ENCODE measurements at places on chromosomes 16 and 17.

GRCh38 chr17:9645851-9646545 lies 681 bp downstream of the USP43 start:
- DNase-seq, result peak; percentile 0

GRCh38 chr16:56610017-56610608 lies 1.7 kb downstream of the MT2A start:
- DNase-seq, result no peak

DNA sequence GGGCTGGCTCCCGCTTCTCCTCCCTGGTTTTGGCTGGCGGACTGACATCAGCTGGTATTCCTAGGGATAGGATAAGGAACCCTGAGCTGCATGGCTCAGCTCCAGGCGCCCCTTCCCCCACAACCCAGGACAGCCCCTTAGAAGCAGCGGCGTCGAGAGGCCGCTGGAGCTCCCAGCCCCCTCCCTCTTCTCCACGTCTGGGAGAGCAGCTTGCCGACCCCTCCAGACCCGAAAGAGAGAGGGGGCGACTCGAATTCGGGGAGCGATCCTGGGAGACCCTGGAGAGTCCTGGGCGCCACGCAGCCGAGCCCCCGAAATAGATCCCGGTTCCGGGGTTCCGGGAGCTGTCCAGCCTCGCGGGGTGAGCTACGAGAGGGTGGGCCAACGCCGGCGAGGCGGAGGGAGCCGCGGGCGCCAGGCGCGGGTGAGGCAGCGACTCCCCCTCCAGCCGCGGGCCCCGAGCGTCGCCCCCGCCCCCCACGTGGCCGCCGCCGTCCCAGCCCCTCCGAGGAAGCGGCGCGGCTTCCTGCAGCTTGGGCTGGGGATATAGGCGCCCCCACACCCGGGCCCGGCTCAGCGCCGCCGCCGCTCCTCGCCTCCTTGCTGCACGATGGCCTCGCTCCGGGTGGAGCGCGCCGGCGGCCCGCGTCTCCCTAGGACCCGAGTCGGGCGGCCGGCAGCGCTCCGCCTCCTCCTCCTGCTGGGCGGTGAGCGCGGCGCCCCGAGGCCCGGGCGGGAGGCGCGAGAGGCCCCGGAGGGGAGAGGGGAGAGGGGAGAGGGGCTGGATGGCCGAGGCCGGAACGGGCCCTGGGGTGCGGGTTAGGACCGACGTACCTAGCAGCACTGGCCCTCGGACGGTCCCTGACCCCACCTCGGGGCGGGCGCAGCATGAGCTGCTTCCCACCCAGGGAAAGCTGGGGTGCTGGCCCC lies at the start of gene RAMP2:
RAMP2 (plus strand) TSS at position 576 of the 930 bp plus-strand sequence; CDS start at position 611, 35 bp downstream.
- peak; percentile 12 for DNase-seq

GRCh38 chr16:50246299-50247122 lies 19.8 kb upstream of the ADCY7 start:
- DNase-seq, result no peak

GRCh38 chr17:57368637-57369336 lies 112.5 kb downstream of the MSI2 start:
- DNase-seq, result no peak

GRCh38 chr16:46857368-46857945 lies 26.5 kb upstream of the C16orf87 start:
- DNase-seq, result no peak

All from DMS153 (cell line).